ENCODE measurements at places on chromosomes 7 and 10. TPM values are rescaled to one million over a fixed set of nuclear protein-coding genes. Genes with fewer than 3 reads are reported as not detected.
A peak's percentile ranks its signal among the peaks of the same experiment; 100 is the strongest.

Gene GRID2IP
- 0.19 TPM for total RNA-seq

GRCh38 chr10:116691635-116692034 lies 50.7 kb downstream of the HSPA12A start:
- DNase-seq = no peak

GRCh38 chr7:90469554-90469953 lies at the start of gene PTTG1IP2:
Gene PTTG1IP2, plus strand, starts transcription at chr7:90469639. Its CDS starts 148 bp downstream, at chr7:90469787.
- no peak for DNase-seq

- no peak for DNase-seq
These were observed 52.0 kb upstream of the FIGNL1 start for GRCh38 chr7:50502001-50502684.

GRCh38 chr10:17112566-17112965 lies 17.0 kb downstream of the CUBN start:
- DNase-seq = no peak

Gene TEX36
- total RNA-seq = not detected

Gene RADIL
- 0.15 TPM for total RNA-seq

Gene PRLHR
- not detected for total RNA-seq

GRCh38 chr10:13528123-13528874 lies 515 bp downstream of the BEND7 start:
- no peak for DNase-seq

DNA sequence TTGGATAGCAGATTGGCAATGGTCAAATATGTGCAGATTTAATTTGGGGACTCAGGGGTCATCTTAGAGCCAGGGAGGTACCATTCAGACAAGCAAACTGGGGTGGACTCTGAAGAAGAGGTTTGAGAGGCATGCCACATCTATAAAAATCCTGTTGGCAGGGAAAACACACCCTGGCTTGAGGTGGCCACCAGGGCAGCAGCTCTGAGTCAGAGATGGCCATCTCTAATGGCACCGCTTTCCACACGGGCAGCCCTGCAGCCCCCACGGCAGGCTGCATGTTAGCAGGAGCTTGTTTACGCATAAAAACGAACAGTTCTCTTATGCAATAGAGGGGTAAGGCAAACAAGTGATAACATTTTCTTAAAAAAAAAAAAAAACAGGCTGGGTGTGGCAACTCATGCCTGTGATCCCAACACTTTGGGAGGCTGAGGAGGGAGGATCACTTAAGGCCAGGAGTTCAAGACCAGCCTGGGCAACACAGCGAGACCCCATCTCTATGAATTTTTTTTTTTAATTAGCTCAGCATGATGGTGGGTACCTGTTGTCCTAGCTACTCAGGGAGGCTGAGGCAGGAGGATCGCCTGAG lies 14.9 kb downstream of the DLG5 start:
- DNase-seq = no peak

DNA sequence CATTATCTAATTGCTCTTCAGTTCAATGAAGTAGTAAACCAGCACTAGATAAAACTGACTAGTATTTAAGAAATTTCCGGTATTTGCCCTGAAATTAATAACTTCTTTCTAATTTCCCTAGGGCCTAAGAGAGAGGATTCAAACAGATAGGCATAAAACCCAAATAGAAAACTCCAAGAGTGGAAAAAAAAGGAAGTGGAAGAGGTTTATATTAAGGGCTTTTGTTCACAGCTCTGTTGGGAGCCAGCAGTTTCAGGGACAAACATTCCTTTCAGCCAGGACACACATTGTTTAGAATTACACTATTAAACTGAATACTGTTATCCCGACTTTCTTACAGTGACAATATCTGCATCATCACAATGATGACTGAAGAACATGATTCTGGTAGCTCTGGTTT lies 3.6 kb downstream of the ODAD2 start:
- DNase-seq = no peak

- peak; percentile 50 for DNase-seq
These were observed 12.3 kb upstream of the SLC26A3 start for GRCh38 chr7:107815254-107815882.

Gene CLDN3
- not detected for total RNA-seq

DNA sequence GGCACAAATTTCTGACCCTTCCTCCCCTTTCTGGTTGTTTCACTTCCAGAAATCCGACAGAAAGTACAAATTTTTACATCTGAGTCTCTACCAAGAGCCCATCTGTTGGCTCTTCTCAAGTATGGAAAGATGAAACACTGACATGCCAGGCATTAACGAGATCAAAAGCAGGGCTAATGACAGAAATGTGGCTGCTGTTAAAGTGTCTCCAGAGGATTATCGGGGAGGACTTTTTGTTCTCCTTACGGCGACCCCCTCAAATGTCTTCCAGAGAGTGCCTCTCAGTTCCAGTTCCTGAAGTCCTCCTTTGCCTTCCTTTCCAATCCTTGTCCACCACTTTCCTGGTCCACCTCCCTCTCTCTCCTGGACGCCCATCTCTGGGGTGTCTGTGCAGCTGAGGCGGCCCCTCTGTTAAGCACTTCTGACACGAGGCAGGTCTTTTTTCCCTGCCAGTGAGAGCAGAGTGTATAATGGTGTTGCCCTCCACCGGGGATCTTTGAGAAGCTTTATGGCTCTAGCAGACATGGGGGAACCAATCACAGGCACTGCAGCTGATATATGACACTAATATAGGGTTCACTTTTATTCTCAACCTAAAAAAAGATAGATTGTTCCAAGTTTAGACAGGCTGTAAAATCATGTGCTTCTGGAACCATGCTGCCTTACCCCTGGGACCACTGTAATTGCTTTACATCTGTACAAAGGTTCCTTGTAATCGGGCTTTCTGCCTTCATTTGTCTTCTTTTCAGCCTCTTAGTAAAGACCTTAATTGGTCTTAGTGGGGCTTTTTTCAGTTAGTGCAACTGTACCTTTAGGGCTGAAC lies 757.1 kb downstream of the AUTS2 start:
- DNase-seq = no peak

DNA sequence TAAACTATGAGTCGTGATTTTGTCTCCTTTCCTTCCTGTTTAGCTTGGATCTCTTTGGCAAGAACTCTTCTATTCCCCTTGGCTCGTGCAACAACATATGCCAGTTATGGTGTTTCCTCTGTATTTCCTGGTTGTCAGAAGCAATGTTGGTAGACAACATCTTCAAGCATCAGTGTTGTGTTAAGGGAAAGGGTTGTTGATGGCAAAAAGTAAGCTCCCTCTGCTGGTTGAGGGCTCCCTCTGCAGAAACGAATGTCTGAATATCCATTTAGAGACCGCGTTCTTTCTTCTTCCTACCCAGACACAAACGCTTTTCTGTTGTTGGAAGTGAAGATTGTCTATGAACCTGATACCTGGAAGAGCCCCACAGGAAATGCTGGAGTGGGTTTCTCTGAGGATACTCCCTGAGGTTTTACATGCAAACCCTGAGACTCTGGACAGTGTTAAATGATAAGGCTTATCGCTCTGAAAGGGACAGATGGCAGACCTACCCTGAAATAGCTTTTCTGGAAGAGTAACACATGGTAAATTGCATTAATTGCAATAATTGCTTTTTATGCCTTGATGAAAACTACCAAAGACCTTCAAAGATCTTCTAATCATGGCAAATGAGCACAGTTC lies 23.5 kb upstream of the C1QL3 start:
- DNase-seq = peak; percentile 10

- no peak for DNase-seq
These were observed 486.0 kb downstream of the REEP3 start for GRCh38 chr10:64007157-64007556.

DNA sequence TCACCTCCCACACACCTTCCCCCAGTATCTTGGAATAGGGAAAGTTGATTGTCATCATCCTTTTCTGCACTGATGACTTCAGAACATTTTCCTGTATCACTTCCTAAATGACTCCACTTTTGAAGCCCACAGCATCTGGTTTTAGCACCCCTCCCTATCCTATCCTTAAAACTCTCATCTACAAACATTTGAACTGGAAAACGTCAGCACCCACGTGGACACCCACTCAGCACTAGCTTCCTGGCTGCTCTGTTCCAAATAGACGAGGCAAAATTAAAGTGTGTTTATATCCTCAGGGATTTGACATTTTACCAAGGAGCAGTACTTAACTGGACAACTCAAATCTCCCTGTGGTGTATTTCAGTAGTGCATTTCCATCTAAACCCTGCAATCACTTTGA lies 73.9 kb downstream of the REEP3 start:
- no peak for DNase-seq

Gene OR2A42
- total RNA-seq = not detected

- no peak for DNase-seq
These were observed 140.5 kb downstream of the BICC1 start for GRCh38 chr10:58653139-58653538.

- no peak for DNase-seq
These were observed 5.1 kb downstream of the PTTG1IP2 start for GRCh38 chr7:90474284-90475210.

Gene CD36
- not detected for total RNA-seq

DNA sequence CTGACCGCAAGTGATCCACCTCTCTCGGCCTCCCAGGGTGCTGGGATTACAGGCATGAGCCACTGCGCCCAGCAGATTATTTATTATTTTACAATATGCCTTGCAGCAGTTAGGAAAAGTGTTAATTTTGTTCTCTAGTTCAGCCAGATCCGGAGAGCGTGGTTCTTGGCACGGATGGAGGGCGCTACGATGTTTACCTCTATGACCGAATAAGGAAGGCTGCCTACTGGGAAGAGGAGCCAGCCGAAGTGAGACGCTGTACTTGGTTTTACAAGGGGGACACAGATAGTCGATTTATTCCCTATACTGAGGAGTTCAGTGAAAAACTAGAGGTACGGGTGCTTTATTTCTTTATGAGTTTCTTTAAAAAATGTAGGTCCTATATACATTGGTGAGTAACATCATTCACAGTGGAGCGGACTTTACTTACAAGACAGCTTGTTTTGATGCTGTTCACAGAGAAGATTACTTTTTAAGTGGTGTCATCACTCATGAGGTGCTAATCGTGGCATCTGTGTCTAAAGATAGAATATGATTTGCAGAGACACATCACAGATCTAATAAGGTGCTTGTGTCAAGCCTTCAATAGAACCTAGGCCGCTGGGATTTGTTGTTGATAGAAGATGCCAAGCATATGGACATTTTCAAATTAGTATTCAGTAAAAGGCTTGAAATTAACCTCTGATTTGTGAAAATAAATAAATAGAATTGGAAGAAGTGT lies 11.6 kb downstream of the SEC23IP start:
- no peak for DNase-seq

Measured in activated CD4-positive, alpha-beta memory T cell treated with anti-CD3 and anti-CD28 coated beads for 36 hours (primary cell).